ENCODE measurements at places on chromosomes 13 and 19. TPM values are rescaled to one million over a fixed set of nuclear protein-coding genes. Genes with fewer than 3 reads are reported as not detected.

CEACAM4 gene
- not detected for total RNA-seq

- no peaks in the 10 kb centered on the region for H3K4me1 ChIP-seq
- peaks cover 52% of the 10 kb centered on the region for H3K27me3 ChIP-seq
- peak; percentile 91 for DNase-seq
- H3K36me3 ChIP-seq = no peaks in the 10 kb centered on the region
- H3K4me3 ChIP-seq = no peak within 1 kb of the TSS
- H3K27ac ChIP-seq = no peak within 1 kb of the TSS
Observed at GRCh38 chr19:45973553-45974338, at the start of gene NOVA2. Gene NOVA2, minus strand, starts transcription at chr19:45973865. Its CDS starts 514 bp downstream, at chr19:45973351.

PLIN4 gene
- under 0.01 TPM for total RNA-seq

DNA sequence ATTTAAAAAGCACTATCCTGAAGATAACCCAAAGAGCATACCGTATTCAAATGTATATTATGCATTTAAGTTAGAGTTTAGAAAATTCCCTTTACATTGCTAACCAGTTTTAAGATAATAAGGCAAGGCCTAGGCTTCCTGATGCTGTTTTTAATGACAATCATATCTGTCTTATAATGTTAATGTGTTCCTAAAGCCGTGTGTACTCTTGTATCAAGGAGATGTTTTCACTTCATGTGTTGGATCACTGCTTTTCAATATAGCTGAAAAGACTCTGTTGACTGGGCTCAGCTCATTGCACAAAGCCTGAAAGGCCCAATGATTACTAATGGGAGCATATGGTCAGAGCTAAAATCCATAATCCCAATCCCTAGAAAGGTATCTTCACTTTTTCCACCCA, 81.6 kb downstream of the DACH1 start:
- no peaks in the 10 kb centered on the region for H3K4me1 ChIP-seq
- H3K27me3 ChIP-seq = no peaks in the 10 kb centered on the region
- no peaks in the 10 kb centered on the region for H3K36me3 ChIP-seq

RNF225 gene
- total RNA-seq = not detected

- no peak for DNase-seq
- H3K27me3 ChIP-seq = no peaks in the 10 kb centered on the region
- H3K36me3 ChIP-seq = no peaks in the 10 kb centered on the region
- no peak overlapping the region for H3K4me3 ChIP-seq
Observed at GRCh38 chr13:109160357-109160756, 530.9 kb downstream of the MYO16 start.

All from osteoblast (primary cell).